ENCODE measurements at places on chromosomes 16 and 17.

- no peak for DNase-seq
Measured at GRCh38 chr17:44367231-44367979, 3.8 kb upstream of the FAM171A2 start.

DNA sequence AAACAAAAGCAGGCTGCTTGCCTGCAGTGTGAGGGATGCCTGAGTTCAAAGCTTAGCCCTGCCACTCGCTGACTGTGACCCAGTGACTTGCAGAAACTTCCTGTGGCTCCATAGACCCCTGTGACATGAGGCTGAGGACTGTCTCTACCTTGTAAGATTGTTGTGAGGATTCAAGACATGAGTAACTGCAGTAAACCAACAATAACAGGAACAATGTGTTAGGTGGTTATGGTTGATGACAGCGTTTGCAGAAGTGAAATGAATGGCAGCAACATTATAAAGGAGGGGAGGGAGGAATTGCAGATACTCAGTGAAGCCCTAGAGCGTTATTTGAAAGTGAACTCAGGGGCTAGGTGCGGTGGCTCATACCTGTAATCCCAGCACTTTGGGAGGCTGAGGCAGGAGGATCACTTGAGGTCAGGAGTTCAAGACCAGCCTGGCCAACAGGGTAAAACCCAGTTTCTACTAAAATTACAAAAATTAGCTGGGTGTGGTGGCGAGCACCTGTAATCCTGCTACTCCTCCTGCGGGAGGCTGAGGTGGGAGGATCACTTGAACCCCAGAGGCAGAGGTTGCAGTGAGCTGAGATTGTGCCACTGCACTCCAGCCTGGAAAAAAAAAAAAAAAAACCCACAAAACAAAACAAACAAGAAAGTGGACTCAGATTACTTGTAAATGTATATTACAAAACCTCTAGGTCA is 33.5 kb upstream of the EMP2 start:
- DNase-seq = no peak

GRCh38 chr17:62075308-62075815 is 10.3 kb upstream of the MED13 start:
- DNase-seq = no peak

- DNase-seq = no peak
Measured at GRCh38 chr16:23365602-23366240, 63.6 kb downstream of the SCNN1B start.

DNA sequence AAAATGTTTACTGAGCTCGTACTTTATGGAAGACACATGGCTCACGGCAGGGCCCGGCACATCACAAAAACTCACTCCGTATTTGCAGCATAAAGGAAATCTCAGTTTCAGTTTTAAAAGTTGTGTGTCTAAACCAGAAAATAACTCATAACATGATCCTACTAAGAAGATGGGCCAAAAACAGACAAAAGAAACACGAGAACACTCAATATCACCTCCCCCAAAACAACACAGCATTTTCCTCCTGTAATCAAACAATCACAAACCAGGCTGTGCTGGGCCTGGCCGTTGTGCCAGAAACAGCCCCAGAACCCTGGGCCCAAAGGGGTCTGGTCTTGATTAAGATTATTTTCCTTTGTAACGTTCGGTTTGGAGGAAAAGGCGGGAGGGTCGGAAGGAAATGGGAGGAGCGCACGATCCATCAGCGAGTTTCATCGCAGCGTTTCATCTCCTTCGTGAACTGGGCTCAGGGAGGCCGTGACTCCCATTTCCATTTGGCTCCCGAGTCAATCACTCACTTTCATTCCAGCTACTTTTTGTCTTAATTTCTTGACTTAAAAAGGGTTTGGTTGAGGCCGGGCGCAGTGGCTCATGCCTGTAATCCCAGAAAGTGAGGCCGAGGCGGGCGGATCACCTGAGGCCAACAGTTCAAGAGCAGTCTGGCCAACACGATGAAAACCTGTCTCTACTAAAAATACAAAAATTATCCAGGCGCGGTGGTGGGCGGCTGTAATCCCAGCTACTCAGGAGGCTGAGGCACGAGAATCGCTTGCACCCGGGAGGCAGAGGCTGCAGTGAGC is 61.4 kb downstream of the NXN start:
- no peak for DNase-seq

DNA sequence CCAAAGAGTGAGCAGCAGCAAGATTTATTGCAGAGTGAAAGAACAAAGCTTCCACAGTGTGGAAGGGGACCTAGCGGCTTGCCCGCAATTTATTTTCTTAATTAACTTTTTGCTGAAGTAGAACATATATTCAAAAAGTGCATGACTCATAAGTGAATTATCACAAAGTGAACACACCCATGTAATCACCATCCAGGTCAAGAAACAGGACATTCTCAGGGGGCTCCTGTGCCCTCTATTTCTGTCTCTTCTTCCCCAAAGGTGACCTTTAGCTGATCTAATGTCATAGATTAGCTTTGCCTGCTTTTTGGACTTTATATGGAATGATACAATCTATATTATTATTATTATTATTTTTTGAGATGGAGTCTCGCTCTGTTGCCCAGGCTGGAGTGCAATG is 19.9 kb downstream of the ERAL1 start:
- no peak for DNase-seq

GRCh38 chr17:82710499-82711232 is 5.8 kb upstream of the FN3KRP start:
- no peak for DNase-seq

DNA sequence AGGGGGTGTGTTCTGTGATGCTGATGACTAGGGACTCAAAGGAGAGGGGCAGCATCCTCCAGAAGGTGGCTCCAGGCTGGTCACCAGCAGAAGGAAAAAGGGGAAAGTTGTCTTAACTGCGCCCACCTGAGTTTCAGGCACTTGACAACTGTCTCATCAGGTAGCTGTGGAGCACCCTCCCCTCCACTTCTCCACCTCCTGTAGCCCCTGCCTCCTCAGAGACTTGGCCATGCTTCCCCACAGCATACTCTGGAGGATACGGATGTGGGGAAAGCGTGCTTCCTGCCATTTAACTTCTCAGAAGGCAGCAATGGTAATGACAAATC is 17.9 kb downstream of the CFAP20 start:
- DNase-seq = no peak

DNA sequence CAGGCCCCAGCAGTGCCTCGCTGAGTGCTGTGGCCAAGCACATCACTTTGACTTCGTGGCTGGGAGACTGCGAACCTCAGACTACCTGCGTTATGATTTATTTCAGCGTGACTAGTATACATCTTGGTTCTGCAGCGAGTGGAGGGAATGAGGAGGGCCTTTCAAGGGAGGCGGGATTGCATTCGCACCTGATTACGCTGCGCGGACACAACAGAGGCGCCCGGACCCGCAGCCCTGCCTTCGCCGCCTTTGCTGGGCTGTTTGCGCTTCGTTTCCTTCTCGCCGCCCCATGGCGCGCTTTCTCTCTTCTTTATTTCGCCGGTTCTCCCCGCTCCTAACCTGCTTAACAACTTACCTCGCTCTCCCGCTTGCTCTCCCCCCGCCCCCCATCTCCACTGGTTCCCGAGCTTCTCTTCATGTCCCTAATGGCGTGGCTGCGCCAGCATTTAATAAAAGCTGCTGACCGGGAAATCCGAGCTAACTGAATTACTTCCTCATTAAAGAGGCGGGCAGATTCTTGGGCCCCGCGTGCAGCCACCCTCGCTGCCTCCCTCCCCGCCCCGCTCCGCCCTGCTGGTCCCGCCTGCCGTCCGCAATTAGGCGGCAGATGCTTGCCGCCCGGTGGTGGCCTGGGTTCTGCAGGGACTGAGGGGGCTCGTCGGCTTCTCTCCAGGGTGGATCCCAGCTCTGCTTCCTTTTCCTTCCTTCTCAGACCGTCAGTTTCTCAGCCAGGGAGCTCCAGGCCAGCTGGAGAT is 257.6 kb upstream of the SDK2 start:
- peak; percentile 21 for DNase-seq

DNA sequence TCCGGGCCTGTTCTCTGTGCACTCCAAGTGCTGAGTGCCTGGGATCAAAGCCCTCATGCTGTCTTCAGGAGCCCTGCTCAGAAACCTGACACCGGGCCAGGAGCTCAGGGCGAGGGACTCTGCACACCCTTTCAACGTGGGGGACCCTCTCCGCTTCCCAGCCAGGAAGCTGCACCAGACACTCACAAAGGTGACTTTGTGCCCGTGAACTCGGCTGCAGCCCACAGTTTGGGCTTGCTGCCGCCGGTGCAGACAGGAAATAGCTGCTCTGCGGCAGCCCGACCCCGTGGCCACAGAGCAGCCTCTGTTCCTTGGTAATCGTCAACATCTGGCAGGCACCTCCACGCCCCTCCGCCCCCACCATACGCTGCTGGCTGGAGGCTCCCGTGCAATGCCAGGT is 93.4 kb upstream of the METRNL start:
- peak; percentile 59 for DNase-seq

DNA sequence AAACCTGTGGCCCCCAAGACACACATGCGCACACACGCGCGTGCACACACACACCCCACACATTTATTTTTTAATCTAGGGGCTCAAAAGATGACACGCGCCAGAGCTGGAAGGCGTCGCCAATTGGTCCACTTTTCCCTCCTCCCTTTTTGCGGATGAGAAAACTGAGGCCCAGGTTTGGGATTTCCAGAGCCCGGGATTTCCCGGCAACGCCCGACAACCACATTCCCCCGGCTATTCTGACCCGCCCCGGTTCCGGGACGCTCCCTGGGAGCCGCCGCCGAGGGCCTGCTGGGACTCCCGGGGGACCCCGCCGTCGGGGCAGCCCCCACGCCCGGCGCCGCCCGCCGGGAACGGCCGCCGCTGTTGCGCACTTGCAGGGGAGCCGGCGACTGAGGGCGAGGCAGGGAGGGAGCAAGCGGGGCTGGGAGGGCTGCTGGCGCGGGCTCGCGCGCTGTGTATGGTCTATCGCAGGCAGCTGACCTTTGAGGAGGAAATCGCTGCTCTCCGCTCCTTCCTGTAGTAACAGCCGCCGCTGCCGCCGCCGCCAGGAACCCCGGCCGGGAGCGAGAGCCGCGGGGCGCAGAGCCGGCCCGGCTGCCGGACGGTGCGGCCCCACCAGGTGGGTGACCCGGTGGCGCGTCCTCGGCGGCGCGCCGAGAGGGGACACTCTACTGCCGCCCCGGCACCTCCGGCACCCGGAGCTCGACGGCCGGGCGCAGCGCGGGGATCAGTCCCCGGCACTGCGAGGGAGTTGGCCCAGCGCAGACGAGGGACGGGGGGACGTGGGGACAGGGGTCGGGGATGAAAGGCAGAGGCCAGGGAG is at the start of gene STAT5A:
Gene STAT5A, plus strand, starts transcription at position 522 of the 826 bp plus-strand sequence. CDS start 914 bp downstream, outside the sequence.
- DNase-seq = peak; percentile 83

DNA sequence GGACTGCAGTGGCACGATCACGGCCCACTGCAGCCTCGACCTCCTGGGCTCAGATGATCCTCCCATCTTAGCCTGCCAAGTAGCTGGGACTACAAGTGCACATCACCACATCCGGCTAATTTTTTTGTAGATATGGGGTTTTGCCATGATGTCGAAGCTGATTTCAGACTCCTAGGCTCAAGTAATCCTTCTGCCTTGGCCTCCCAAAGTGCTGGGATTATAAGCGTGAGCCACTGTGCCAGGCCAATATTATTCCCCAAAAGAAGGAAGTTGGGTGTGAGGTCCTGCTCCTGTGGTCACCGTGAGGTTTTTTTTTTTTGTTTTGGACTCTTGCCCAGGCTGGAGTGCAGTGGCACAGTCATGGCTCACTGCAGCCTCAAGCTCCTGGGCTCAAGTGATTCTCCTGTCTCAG is 1.5 kb downstream of the AMZ2 start:
- peak; percentile 36 for DNase-seq

DNA sequence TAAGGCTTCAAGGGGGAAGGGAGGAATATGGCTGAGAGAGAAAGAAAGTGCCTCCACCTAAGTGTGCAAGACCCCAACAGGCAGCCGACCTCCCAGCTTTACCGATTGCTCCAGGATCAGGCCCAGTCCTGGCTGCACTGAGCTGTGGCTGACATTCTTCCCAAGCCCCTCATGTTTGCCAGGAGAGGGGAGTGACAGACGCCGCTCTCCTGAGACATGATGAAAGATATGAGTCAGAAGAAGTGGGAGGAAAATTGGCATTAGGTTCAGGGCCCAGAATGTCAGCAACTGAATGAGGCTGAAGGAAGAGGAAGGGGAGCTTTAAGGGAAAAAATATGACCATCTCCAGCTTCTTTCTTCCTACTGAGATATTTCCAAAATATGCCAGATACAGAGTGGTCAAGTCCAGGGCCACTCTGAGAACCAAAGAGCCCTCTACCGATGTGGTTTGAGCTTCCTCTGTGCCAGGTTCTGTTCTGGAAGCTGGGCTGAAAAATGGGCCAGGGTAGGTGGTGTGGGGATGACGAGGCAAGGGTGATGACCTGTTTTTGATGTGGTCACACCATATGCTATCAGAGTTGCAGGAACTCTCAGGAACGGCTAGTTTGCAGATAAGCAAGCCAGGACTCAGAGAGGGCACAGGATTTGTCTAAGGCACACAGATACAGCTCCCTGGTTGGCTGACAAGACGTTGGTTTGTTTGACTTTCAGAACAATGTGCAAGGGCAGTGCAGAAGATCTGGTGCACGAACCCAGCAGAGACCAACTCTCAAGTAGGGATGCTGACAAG is 176.7 kb downstream of the SOX9 start:
- no peak for DNase-seq

GRCh38 chr16:55386534-55387296 is 62.7 kb downstream of the IRX6 start:
- DNase-seq = no peak

GRCh38 chr17:77146882-77147281 is 6.1 kb downstream of the SEC14L1 start:
- peak; percentile 29 for DNase-seq

DNA sequence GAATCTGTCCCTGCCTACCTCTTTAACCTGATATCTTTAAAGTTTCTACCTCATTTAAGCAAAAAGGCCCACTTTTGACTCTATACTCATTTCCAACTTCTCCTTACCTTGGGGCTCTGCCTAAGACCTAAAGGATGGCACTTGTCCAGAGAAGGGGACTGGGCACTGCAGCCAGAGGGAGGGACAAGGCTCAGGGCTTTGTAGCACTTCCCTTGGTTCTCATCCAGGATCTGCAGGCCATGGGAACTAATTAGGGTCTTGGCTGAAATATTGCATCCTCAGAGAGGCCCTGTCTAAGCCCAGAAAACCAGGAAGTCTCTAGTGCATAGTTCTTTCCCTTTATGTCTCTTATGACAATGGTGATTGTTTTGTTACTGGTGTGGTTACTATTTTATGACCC is 37.3 kb downstream of the IRX5 start:
- no peak for DNase-seq

GRCh38 chr17:47317119-47317518 is 6.6 kb upstream of the EFCAB13 start:
- no peak for DNase-seq

- no peak for DNase-seq
Measured at GRCh38 chr16:23384878-23385277, 68.1 kb downstream of the COG7 start.

Data from CD4-positive, alpha-beta T cell treated with Interleukin-15 for 1 hour (primary cell).